ENCODE measurements at places on chromosomes 7 and 10. TPM values are rescaled to one million over a fixed set of nuclear protein-coding genes. Genes with fewer than 3 reads are reported as not detected.

The FFAR4 gene
- total RNA-seq = not detected

The CLRN3 gene
- not detected for total RNA-seq

The STAMBPL1 gene
- total RNA-seq = 27.3 TPM

The SEPTIN14 gene
- not detected for total RNA-seq

The MKX gene
- 0.57 TPM for total RNA-seq

The KNDC1 gene
- 0.57 TPM for total RNA-seq

The LRRD1 gene
- total RNA-seq = 0.14 TPM

The VGF gene
- total RNA-seq = 0.14 TPM

The C10orf67 gene
- 0.14 TPM for total RNA-seq

The NXPH1 gene
- total RNA-seq = not detected

The TUBAL3 gene
- total RNA-seq = not detected

The CDC14C gene
- total RNA-seq = not detected

The ING3 gene
- total RNA-seq = 11.7 TPM

The FXYD4 gene
- total RNA-seq = not detected

The LIPK gene
- not detected for total RNA-seq

The PARD3 gene
- 50.8 TPM for total RNA-seq

The KCNH2 gene
- total RNA-seq = 1.7 TPM

The CFAP43 gene
- total RNA-seq = 0.09 TPM

The MOGAT3 gene
- total RNA-seq = not detected

The IGFBP1 gene
- 0.14 TPM for total RNA-seq

The UTF1 gene
- not detected for total RNA-seq

The BBIP1 gene
- total RNA-seq = 28.9 TPM

The ZEB1 gene
- 144 TPM for total RNA-seq

The POU6F2 gene
- not detected for total RNA-seq

The FZD8 gene
- 7.0 TPM for total RNA-seq

The ELFN1 gene
- 2.1 TPM for total RNA-seq
